ENCODE measurements at places on chromosomes 7 and 10. TPM values are rescaled to one million over a fixed set of nuclear protein-coding genes. Genes with fewer than 3 reads are reported as not detected.

The TRPV5 gene
- not detected for total RNA-seq

- no peak for DNase-seq
Measured at GRCh38 chr7:78953090-78953489, 500.4 kb downstream of the MAGI2 start.

DNA sequence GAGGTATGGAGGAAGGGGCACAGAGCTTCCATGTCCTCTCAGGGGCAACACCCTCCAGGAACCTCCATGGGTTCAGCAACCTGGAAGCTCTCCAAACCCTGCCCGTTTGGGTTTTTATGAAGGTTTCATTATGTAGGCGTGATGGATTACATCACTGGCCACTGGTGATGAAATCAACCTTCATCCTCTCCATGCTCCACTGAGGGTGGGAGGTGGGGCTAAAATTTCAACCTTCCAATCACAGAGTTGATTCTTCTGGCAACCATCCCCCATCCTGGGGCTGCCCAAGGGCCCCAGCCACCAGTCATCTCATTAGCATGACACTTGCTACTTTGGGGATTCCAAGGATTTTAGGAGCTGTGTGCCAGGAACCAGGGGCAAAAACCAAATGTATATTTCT, 90.1 kb downstream of the TEX36 start:
- DNase-seq, result no peak

DNA sequence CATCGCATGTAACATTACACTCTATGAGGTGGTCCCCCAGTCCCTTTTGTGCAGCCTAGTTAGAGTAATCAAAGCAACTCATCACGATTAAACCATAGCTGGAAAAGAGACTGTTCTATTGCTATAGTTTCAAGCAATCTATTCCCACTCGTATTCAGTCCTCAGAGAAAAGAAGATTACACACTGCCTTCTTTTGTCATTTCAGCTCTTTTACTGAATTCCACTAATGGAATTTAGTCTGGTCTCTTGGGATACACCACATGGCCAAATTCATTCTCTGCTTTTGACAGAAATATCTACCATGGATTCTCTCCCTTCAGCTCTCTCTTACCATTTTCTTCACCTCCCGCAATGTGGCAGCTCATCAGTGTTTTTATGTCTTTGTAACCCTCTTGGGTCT, 108.9 kb upstream of the HDAC9 start:
- DNase-seq, result no peak

- DNase-seq, result no peak
Measured at GRCh38 chr10:48731654-48732053, 47.0 kb downstream of the WDFY4 start.

The ENTPD1 gene
- not detected for total RNA-seq

The OR2A42 gene
- total RNA-seq, result not detected

The MSMB gene
- not detected for total RNA-seq

- no peak for DNase-seq
Measured at GRCh38 chr7:7550663-7551062, 15.0 kb upstream of the COL28A1 start.

The NANOS1 gene
- 11.3 TPM for total RNA-seq

GRCh38 chr10:101157756-101158458, 26.8 kb downstream of the TLX1 start:
- DNase-seq, result no peak

The PSPH gene
- 125 TPM for total RNA-seq

The MOSPD3 gene
- 1.8 TPM for total RNA-seq

- no peak for DNase-seq
Measured at GRCh38 chr10:103854265-103854685, 1.1 kb downstream of the SH3PXD2A start.

DNA sequence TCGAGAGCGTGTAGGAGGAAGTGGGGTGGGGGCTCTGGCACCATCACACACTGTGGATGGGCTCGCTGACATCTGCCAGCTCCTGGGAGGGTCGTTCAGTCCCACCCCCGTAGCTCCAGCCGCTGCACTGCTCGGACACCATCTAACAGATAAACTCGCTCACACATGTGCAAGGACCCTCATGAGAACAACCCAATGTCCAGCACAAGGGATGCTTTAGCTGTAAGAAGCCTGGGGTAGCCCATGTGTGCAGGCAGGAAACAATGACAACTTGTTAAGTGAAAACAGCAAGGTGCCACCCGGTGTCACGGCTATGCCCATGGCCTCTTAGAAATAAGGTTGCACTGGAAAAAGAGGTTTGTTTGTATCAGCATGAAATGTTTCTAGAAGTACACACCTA, 14.1 kb downstream of the OGDHL start:
- no peak for DNase-seq

DNA sequence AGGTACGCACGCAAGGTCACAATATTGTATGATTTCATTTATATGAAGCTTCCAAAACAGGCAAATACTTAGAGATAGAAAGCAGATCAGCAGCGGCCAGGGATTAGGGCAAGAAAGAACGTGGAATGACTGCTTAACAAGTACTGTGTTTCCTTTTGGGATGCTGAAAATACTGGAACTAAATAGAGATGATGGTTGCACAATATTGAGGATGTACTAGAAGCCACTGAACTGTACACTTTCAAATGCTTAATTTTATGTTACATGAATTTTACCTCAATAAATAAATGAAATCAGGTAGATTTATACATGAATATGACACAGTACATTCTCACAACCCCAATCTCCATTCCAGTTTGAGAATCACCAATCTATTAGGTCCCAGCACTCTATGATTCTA, 15.6 kb downstream of the SEM1 start:
- no peak for DNase-seq

The AGAP9 gene
- 1.7 TPM for total RNA-seq

DNA sequence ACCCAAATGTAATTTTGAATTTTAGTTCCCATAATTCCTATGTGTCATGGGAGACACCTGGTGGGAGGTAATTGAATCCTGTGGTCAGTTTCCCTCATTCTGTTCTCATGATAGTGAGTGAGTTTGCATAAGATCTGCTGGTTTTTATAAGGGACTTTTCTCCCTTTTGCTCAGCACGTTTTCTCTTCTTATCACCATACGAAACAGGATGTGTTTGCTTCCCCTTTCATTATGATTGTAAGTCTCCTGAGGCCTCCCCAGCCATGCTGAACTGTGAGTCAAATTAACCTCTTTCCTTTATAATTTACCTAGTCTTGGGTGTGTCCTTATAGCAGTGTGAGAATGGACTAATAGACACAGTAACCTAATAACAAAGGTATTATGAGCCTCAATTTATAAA, 36.1 kb upstream of the ZNF736 start:
- no peak for DNase-seq
